ENCODE measurements at places on chromosomes 3 and 15. TPM values are rescaled to one million over a fixed set of nuclear protein-coding genes. Genes with fewer than 3 reads are reported as not detected.

Gene ILDR1
- total RNA-seq = not detected

Gene RETNLB
- total RNA-seq = not detected

Gene WDR49
- 0.20 TPM for total RNA-seq

Gene ADPRH
- 2.7 TPM for total RNA-seq

Gene GOLGA8R
- total RNA-seq = 1.2 TPM

Gene CPNE9
- not detected for total RNA-seq

Gene IP6K2
- total RNA-seq = 47.0 TPM

Gene RASSF1
- total RNA-seq = 23.9 TPM

Gene ATP1B3
- 46.1 TPM for total RNA-seq

Gene SEMA3G
- total RNA-seq = 0.20 TPM

Gene CSPG5
- total RNA-seq = 0.37 TPM

Gene LRRC31
- not detected for total RNA-seq

Gene XRN1
- total RNA-seq = 37.7 TPM

Gene CYFIP1
- 114 TPM for total RNA-seq

Gene TMEM115
- total RNA-seq = 54.2 TPM

Gene DUOXA1
- not detected for total RNA-seq

Gene GP5
- under 0.01 TPM for total RNA-seq

Gene CCDC54
- total RNA-seq = not detected

Gene ZNF860
- total RNA-seq = 0.59 TPM

Gene ROBO1
- total RNA-seq = 40.4 TPM

Gene ITIH3
- total RNA-seq = not detected

Gene FRMD4B
- total RNA-seq = 2.2 TPM

Gene CRABP1
- not detected for total RNA-seq

Gene ERICH6
- under 0.01 TPM for total RNA-seq

Gene HIGD2B
- total RNA-seq = not detected

Gene PRRT3
- 2.6 TPM for total RNA-seq

Gene MYO9A
- 53.2 TPM for total RNA-seq

Gene PPP1R14D
- not detected for total RNA-seq

Gene ZNF639
- 37.5 TPM for total RNA-seq

Gene CCR8
- not detected for total RNA-seq

Gene RTP2
- not detected for total RNA-seq
